Stimulated activated CD8-positive, alpha-beta memory T cell treated with anti-CD3 and anti-CD28 coated beads, Interleukin-4, amount 100 ng/mL, for 1 hour (primary cell): ENCODE measurements at places on chromosomes 2 and 18.
A peak's percentile ranks its signal among the peaks of the same experiment; 100 is the strongest.

DNA sequence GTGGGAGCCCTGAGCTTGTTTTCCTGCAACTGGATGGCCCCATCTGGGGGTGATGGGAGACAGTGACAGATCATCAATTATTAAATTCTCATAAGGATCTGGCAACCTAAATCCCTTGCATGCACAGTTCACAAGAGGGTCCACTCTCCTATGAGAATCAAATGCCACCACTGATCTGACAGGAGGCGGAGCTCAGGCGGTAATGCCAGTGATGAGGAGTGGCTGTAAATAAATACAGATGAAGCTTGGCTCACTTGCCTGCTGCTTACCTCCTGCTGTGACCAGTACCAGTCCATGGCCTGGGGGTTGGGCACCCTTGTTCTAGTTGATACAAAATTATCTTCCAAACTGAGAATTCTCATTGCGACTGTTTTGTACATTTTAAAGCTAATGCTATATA, 258.6 kb downstream of the CTNNA2 start:
- DNase-seq, result no peak

GRCh38 chr18:34643989-34644388, 66.1 kb upstream of the DTNA start:
- no peak for DNase-seq

- no peak for DNase-seq
Measured at GRCh38 chr2:33288011-33288410, 188.4 kb upstream of the RASGRP3 start.

- DNase-seq, result no peak
Measured at GRCh38 chr2:170222298-170222697, 44.4 kb downstream of the MYO3B start.

GRCh38 chr2:32715391-32715841, 87.6 kb downstream of the TTC27 start:
- no peak for DNase-seq

GRCh38 chr2:219106251-219106650, 45.5 kb upstream of the IHH start:
- DNase-seq, result no peak

GRCh38 chr2:221492636-221493035, 79.5 kb downstream of the EPHA4 start:
- no peak for DNase-seq

DNA sequence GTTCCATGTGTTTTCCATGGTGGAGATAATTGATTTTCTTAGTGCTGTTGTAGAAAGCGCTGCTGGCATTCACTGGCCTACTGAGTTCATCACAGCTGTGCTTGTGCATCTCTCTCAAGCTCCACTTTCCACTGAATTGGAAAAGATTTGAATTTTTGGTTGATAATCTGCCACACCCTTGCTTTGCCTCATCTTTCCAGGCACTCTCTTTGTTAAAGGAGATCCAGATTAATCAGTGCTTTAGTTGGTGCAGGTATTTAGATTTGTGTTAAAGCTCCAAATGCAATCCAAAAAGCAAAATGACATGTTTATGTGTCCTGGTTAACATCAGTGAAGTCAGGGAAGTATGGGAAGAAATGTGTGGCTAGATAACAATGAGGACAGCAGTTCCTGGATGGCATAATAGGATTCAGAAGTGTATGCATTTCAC, 2.7 kb upstream of the COL3A1 start:
- DNase-seq, result no peak

DNA sequence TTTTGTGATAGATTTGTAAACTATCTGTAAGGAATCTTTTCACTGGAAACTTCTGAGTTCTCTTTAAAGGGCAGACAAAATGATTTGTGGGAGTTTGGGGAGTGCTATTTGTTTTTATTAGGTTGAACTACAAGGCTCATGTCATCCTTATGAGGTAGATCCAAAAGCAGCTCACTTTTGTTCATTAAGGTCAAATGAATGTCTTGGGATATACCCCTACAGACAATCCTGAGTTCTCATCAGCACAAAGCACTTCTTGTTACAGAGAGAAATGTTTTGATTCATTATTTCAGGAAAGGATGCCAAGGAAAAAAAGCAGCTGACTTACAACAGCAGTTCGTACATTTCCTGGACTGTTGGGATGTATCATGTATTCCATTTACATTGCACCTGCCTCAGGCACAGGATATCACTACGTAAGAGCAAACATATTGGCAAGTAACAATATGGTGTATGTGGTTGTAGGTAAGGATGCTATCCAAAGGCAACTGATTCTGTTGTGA, 68.9 kb downstream of the DCC start:
- DNase-seq, result no peak

DNA sequence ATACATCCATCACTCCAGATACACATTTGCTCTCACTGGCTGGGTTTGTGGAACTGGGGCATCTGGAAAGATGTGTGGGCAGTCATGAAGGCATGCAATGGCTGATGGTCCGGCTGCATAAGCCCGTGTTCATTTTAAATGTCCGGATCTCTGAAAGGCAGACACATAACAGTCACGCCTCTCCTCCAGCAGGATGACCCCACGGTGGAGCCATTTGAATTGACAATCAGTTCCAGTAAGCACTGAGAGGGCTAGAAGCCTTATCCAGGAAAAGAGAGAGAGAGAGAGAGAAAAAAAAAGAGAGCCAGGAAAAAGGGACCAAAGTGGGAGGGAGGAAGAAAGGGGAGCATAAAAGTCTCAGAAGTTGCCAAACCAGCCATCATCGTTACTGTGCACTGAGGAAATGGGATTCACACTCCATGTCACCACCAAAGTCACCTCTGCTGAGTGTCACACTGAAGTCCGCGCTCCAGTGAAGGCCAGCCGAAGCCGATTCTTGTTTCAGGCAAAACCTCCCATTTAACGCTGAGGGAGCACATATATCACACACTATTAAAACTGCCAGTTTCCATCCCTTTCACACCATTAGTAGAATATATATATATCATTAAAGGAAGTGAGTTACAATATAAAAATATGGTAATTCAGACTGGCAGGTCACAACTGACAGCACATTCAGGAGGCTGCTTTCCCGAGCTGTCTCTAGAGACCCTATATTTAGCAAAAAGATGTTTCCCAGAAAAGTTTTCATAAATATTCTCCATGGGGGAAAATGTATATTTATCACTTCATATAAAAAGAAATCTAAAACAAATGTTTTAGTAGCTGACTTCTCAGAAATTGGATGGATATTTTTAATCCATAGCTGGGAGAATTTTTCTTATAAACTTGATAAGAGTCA, 142.0 kb downstream of the ACTR3 start:
- no peak for DNase-seq

DNA sequence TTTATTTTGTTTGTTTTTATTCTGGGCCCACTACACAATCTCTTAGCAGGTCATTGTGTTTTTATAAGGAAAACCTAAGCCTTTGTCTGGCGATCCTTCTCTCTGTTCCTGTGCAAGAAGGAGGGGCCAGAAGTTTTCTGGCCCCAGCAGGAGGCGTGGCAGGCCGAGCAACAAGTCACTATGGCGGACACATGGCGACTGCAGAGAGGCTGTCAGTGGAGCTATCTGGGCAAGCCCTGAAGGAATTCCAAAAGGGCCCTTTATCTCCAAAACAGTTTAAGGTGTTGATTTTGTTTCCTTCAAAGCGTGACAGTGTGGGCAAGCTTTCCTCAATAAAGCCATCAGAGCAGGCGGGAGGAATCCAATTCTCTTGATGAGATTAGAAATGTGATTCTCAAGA, 118.8 kb upstream of the CTAGE1 start:
- no peak for DNase-seq

DNA sequence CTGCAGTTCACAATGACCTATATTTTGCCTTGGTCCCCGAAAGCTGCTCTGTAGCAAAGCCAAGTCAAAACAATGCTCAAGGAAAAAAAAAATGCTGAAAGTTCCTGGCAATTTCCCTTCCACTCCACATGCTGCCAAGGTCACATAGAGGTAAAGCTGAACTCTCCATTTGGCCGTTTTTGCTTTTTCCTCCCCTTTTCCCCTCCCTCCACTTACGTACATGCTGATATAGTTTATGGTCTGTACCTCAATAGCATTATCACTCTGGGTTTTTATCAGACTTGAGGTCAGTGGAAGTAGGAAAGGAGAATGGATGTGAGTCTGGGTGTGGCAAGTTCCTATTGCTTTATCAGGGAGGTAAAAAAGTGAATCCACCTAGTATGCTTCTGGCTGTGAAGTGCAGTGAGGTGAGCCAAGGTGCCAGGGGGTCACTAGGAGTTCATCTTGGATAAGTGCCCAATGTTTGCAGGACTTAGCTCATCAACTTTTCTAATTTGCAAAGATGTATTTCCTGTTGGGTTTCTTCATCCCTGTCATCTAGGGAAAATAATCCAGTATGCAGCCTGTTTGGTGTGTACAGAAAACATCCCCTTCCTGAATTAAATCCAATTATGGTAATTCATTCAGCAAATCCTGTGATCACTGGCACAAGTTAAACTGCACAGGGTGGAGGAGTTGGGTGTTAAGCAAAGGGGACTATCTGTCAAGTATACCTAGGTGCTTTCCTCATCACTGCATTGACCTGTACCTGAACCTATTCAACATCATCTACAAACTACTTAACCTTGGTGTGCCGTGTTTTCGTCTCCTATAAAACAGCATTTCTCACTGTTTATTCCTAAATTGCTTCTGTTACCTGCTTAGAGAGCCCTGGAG, 124.3 kb upstream of the CYP26B1 start:
- no peak for DNase-seq

DNA sequence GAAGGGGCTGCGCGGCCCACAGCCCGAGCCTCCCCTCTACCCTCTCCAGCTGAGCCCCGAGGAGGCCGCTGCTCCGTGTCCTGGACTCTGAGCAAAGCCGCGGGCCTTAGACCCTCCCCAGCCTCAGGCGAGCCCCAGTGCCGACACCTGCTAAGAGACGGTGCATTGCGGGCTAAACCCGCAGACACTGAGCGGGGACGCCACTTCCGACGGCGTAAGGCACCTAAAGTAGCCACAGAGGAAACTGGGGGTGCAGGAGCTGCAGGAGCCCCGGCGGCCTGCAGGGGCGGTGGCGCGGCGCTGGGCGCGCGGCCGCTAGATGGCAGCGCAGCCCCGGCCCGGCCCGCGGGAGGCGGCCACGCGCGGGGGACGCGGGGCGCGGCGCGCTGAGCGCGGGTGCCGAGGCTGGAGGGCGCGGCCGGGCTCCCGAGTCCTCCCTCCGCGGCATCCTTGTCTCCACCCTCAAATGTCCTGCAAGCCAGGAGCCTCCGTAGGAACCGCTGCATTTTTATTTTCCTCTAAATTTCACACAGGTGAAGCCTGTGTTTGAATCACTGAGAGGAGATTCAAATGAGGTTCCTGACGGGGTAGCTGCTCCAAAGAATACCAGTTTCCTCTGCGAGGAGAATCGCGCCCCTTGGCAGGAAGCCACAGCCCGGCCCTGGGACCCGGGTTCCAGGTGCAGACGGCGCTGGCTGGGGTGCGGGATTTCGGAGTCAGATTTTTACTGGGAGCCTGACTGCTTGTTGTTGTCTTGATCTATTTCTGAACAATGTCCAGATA, 650.5 kb downstream of the GALR1 start:
- DNase-seq, result peak; percentile 15

- DNase-seq, result no peak
Measured at GRCh38 chr2:176078541-176079284, 5.0 kb downstream of the EVX2 start.

DNA sequence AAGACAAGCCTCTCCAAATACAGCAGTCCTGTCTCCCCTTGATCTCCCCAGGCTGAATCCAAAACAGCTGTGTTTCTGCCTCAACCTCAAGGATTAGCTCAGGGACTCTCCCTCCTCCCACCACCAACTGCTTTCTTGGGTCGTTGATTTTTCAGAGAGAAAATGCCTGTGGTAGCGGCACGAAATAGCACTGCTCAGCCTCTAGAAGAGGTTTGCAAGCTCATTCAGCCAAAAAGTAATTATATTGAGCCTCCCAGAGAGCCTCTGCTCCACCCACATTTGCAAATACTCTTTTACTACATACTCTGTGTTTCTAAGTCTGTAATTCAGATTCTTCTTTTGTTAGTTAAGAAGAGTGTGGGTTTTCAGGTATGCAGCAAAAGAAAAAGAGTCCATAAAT, 396.4 kb upstream of the TNP1 start:
- no peak for DNase-seq

DNA sequence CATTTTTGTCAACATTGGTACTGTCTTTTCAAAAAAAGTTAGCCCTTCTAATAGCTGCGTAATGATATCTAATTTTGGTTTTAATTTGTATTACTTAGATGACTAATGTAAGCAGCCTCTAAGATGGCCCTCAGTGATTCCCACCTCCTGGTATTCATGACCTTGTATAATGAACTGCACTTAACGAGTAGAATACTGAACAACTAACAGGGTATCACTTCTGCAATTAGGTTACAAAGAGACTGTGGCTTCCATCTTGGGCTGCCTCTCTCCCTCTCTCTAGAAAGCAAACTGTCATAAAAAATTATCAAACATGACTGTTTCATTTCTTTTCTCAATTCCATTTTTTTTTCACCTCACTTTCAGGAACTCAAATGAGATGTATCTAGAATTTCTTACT, 120.9 kb downstream of the RNF152 start:
- no peak for DNase-seq
